Activated T-helper 2 cell treated with anti-CD3 and anti-CD28 coated beads, Interferon-gamma antibody, Interleukin-2, Interleukin-4, amounts not matched to agents 10 μg/mL and 5 μg/mL and 100 μg/mL, durations not matched to agents 14 hours and 24 hours and 36 hours (primary cell): ENCODE measurements at places on chromosomes 6 and 20.

GRCh38 chr6:150979826-150980350 is 114.4 kb downstream of the MTHFD1L start:
- no peak for DNase-seq

- DNase-seq: no peak
These were observed 62.9 kb downstream of the MRPL14 start for GRCh38 chr6:44064089-44064947.

DNA sequence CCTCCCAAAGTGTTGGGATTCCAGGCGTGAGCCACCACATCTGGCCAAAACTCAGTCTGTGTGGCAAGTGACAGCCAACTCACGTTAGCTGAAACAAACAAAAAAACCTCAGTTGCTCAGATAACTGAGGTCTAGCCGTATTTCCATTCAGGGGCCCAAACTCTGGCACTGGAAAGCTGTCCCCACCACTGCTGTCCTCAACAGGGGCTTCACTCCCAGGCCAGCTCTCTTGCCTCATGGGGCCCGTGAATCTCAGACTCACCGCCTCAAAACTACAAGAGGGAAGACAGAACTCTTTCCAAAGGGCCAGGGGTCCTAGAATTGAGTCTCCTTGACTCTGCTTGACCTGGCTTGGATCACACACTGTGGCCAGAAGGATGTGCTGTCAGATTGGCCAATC is 7.4 kb downstream of the TTPAL start:
- no peak for DNase-seq

DNA sequence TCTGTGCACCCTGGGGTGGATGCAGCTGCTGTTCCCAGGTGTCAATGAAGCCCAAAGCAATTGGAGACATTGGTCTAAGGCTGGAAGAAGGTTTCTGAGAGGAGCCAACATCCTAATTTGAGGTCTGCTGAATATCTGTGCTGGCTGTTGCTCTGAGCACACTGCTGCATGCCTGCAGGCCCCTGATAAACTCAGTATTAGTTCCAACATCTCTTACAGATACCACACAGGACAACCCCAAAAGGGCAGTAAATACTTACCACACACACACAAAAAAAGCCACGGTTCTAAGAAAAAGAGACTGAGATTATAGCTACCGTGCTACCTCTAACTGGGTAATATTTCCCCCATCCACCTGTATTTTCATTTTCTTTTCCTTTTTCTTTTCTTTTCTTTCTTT is 164.3 kb upstream of the SOX4 start:
- no peak for DNase-seq

DNA sequence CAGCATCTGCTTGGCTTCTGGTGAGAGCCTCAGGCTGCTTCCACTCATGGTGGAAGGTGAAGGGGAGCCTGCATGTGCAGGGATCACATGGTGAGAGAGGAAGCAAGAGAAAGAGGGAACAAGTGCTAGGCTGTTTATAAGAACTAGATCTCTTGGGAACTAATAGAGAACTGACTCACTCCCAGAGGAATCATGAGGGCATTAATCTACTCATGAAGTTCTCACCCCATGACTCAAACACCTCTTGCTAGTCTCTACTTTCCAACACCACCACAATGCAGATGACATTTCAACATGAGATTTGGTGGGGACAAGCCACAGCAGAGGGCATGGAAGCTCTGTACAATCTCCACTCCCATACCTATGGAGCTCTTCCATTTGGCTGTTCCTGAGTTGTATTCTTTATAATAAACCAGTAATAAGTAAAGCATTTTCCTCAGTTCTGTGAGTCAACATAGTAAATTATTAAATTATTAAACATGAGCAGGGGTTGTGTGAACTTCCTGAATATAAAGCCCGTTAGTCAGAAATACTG is 524.1 kb upstream of the NRSN1 start:
- DNase-seq: no peak

- DNase-seq: no peak
These were observed 169.3 kb downstream of the OGFRL1 start for GRCh38 chr6:71457929-71458328.

GRCh38 chr20:43800186-43800585 is 73.4 kb upstream of the GTSF1L start:
- DNase-seq: no peak

GRCh38 chr6:93176070-93176469 is 243.3 kb downstream of the EPHA7 start:
- no peak for DNase-seq

DNA sequence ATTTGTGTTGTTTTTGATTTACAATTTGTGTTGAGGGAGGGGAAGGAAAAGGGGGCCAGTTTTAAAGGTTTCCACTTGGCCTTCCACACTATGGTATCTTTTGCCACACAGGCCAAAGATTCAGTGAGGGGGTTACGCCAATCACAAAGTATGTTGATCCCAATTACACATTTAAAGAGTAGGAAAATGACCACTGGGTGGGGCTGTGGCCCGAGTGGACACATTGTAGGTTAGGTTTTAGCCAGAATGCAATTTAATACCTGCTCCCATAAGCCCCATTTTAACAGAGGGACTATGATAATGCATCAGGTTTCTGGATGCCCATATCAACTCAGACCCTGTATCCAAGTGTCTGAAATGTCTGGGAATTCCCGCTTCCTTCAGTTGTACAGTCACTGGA is 15.6 kb downstream of the VGLL2 start:
- no peak for DNase-seq
